Dermis blood vessel endothelial cell (primary cell): ENCODE measurements at places on chromosomes 12 and 14. TPM values are rescaled to one million over a fixed set of nuclear protein-coding genes. Genes with fewer than 3 reads are reported as not detected.
A peak's percentile ranks its signal among the peaks of the same experiment; 100 is the strongest.

- DNase-seq: peak; percentile 49
Measured at GRCh38 chr12:49568442-49569162, 660 bp upstream of the MCRS1 start.

DNA sequence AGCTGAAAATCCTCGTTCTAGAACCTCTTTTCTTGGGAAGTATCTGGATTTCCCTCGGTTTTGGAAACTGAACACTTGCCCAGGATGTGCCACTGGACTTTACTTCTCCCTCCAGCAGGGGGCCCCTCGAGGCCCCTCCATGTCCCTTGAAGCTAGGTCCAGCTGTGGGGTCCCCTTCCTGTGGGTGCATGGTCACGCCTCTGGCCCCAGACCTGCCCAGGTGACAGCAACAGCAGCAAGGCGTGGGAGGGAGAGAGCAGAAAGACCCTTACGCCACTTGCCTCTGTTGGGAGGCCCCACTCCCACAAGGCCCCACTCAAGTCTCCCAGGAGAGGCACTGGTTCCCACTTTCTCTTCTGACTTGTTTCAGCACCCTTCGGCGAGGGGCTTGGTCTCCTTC lies 3.1 kb downstream of the SLC25A29 start:
- peak; percentile 53 for DNase-seq

DNA sequence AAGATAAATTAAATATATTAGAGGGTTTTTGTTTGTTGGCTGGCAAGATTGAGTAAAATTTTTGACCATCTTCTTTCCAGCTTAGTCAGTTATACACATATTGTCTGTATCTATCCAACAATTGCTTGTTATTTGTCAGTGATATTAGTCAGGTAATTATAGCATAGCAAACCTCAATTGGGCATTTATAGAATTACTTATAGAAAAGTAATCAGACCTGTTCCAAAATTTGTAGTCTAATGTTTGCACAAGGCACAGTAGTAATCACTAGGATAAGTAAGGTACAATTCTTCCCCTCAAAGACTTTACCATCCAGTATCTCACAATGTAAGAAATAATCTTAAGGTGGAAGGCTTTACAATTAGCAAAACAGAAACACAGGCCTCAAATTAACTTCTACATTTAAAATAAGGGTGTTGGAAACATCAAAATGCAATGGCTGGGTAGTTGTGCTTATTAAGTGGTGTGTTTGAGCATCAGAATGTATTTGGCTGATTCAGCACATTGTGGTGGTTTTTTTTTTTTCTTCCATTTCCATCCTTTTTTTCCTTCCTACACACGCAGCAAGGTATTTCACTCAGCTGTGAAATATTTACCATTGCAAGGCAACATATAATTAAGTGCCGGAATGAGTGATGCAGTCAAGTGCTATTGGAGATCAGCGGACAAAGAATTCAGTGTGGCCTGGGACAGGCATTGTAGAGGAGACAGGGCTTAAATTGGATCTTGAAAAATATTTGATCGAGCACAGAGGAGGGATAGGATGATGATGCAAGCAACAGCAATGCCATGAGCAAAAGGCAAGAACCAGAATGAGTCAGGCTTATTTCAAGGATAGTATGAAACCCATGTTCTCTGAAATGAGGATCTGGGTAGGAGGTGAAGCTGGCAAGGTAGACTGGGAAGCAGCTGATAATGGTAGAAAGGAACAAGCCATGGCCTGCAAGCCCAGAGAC lies 178.2 kb downstream of the AKAP6 start:
- DNase-seq: no peak

GRCh38 chr12:114668151-114668885 lies 15.7 kb downstream of the TBX3 start:
- peak; percentile 85 for DNase-seq

GRCh38 chr12:20119596-20120402 lies 248.5 kb upstream of the PDE3A start:
- no peak for DNase-seq

Gene C14orf132
- total RNA-seq: 2.8 and 3.7 TPM in 2 replicates

DNA sequence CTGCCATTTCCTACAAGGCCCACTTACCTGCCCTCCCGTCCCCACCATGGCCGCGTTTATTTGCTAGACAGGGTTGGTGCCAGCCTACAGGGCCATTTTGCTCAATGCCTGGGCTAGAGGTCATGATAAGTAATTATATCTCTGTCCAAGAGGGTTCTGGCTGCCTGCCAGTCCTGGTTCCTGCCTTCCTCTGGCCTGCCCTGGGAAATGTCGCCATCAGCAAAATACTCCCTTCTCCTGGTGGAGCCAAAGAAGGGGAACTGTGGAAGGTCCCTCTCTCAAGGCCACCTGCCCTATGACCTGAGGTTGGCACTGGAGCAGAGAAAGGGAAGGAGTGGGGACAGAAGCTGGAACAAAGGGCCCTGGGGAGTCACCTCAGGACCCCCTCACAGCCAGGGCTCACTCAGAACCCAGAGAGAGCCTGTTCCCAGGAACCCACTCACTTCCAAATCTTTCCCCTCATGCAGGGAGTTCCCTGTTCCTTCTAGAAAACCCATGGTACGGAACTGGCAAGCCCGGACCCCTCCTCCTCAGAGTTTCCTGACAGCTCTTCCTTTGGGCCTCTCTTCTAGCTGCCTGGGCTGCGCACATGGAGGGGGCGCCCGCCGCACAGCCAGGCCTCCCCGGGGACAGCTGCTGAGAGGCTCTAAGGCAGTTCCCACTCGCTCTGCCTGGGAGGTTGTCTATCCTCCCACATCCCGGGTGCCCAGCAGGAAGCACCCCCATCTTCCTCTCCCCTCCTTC lies 280.5 kb downstream of the DPF3 start:
- peak; percentile 71 for DNase-seq

Gene KRT82
- not detected in 2 replicates for total RNA-seq

Gene CALCOCO1
- 87.6 and 98.4 TPM in 2 replicates for total RNA-seq

DNA sequence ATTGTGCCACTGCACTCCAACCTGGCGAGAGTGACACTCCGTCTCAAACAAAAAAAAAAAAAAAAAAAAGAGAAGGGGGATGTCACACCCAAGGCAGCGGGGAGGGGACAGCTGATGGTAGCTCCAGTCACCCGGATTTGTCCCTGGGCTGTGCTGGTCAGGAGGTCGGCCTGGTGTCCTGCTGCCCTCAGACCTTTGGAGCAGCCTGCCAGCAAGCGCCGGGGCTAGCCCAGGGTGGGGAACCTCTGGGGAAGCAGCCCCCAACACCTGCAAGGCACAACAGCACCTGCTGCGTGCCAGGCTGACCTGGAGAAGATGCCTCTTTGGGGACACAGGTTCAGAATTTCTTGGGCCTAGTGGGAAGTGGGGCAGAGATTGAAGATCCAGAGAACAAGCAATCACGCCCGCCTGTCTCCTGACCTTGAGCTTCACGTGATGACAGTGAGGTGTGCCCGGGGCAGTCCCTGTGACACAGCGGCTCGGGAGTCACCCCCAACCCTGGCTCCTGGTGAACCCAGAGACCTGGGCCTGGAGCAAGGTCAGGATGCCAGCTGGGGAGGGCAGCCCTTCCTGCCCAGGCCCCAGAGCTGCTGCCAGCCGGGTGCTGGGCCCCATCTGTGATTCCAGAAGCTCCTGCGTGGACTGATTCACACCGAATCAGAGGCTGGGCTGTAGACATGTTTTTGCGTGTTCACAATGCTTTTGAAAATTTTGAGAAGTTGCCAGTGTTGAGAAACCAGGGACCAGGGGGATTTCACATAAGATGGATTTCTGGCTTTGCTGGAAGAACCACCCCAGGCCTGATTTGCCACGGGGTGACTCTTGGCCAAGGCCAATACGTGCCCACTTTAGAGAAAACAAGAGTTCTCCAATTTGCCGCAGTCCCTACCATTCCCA lies 66.4 kb downstream of the RFLNA start:
- no peak for DNase-seq

DNA sequence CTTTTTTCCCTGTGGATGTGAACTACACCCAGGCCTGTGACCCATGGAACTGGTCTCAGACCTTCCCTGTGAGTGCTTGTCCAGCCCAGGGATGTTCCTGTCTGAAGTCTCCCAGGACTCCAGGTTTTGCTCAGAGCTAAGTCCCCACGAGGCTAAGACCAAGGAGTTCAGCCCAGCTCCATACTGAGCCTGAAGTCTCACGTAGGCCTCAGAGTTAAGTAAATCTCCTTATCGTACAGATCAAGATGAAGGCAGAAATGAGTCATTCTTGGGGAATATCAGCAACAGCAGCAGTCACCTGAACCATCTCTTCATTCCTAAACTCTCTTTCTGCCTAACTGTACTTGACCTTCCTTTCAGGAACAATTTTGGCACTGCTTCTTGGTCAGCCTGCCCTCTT lies 139.8 kb downstream of the ANO6 start:
- no peak for DNase-seq

Gene TMEM179
- total RNA-seq: not detected in 2 replicates

GRCh38 chr14:81384900-81385299 lies 15.2 kb downstream of the STON2 start:
- DNase-seq: no peak

GRCh38 chr14:98931911-98932310 lies 340.1 kb downstream of the BCL11B start:
- DNase-seq: no peak

Gene IL22
- not detected in 2 replicates for total RNA-seq

DNA sequence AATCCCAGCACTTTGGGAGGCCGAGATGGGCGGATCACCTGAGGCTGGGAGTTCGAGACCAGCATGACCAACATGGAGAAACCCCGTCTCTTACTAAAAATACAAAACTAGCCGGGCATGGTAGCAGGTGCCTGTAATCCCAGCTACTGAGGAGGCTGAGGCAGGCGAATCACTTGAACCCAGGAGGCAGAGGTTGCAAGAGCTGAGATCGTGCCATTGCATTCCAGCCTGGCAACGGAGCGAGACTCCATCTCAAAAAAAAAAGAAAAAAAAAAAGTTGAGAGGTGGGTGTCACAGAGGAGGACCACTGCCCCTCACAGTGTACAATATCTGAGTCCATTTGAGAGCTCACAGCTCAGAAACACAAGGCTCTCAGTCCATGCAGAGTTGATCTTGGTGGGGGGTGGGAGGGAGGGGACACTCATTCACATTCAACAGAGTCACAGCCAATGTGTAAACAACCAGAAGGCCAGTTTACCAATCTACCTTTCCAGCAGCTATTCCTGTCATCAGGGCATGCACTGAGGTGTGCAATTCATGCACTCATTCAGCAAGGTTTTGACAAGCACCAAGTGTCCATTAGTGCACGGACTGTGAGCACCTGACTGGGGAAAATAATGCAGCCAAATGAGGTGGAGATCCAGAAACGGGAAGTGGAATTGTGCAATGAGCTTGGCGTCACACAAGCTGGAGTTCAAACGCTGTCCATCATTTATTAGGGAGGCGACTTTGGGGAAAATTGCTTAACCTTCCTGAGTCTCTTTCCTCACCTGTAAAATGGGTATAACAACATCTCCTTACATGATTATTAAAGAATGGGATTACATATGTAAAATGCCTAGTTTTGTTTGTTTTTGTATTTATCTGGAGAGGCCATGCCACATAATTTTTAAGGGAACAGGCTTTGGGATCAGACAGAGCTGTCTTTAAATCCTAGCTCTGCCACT lies 4.4 kb upstream of the EIF5 start:
- DNase-seq: peak; percentile 15

Gene TC2N
- 16.8 and 24.2 TPM in 2 replicates for total RNA-seq

GRCh38 chr14:40806471-40806870 lies 800.2 kb upstream of the LRFN5 start:
- no peak for DNase-seq

DNA sequence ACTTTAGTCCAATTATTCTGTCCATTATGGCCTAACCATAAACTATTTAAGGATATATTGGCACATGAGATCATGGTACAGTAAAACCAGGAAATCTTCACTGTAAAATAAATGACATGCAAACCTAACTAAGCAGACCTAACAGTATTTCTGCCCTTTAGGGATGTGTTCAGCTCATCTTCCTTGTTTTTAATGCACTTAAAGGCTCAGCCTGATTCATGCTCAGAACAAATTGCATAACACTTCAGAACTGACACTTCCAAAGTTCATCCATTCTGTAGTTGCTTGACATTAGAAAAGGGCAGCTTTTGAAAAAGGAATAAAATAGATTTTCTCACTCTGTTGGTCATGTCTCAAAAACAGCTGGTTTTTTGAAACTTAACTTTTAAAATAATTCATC lies 708.5 kb downstream of the C12orf50 start:
- no peak for DNase-seq

DNA sequence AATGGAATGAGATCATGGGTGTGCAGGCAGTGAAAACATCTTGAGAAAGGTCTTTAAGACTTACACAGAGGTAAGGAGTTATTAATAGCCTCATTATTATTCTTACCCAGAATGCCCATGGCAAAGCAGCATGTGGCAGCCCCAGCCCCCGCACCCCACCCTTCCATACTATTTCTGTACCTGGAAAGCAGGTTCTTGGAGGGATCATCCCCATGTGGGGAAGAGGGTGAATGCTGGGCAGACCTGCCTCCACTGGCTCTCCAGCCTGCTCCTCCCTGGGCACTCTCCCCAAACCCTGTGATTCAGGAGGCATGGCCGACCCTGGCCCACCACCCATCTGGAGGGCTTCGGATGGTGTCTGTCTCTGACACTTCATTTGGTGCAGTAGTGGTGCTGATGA lies 28.3 kb downstream of the NPC2 start:
- DNase-seq: no peak

GRCh38 chr12:129467289-129467688 lies 436.5 kb downstream of the TMEM132D start:
- no peak for DNase-seq

Gene HPD
- not detected in 2 replicates for total RNA-seq

- no peak for DNase-seq
Measured at GRCh38 chr12:62426089-62426488, 40.5 kb upstream of the MON2 start.

DNA sequence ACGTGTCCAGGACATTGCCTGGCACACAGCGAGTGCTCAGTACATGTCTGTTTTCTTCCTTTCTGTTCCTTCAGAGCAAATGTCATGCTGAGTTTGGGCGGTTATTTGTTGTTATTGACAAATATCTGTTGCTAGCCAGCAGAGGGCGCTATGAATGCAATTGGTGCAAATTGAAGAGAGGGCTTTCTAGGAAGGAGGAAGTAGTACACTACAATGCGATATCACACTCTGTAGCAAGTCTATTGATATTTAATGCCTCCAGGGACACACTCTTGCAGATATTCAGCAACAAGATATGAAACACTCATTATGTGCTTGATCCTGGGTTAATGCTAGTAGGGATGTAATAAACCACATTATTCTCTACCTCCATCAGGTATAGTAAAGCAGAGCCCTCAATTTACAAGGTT lies 267.3 kb upstream of the SRRM4 start:
- peak; percentile 3 for DNase-seq

DNA sequence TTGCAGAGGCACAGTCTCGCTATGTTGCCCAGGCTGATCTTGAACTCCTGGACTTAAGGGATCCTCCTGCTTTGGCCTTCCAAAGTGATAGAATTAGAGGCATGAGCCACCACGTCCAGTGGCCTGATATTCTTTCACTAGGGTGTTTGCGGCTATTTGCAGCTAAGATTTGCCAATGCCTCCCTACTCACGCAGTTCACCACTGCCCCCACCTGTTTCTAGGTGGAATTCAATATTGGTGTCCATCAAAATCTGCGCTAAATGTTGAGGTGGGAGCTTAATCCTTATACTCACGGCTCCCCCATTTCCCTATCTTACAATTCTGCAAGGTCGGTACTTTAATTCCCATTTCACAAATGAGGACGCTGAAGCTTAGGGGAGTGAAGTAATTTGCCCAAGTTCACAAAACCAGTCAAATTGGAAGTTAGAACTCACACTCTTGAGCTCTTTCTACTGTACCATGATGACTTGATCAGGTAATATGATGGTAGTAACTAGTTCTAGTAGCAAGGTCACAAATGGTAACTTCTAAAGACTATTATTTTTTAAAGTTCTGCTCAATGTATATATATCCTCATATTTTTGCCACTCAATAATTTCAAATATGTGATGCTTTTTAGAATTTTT lies 22.1 kb upstream of the LRRC9 start:
- DNase-seq: peak; percentile 73

Gene CATSPERB
- total RNA-seq: 0.33 and 0.68 TPM in 2 replicates

- DNase-seq: no peak
Measured at GRCh38 chr14:64646103-64646502, 58.1 kb upstream of the PLEKHG3 start.
